Fibroblast of skin of abdomen (primary cell): ENCODE measurements at places on chromosomes 3 and 15.

DNA sequence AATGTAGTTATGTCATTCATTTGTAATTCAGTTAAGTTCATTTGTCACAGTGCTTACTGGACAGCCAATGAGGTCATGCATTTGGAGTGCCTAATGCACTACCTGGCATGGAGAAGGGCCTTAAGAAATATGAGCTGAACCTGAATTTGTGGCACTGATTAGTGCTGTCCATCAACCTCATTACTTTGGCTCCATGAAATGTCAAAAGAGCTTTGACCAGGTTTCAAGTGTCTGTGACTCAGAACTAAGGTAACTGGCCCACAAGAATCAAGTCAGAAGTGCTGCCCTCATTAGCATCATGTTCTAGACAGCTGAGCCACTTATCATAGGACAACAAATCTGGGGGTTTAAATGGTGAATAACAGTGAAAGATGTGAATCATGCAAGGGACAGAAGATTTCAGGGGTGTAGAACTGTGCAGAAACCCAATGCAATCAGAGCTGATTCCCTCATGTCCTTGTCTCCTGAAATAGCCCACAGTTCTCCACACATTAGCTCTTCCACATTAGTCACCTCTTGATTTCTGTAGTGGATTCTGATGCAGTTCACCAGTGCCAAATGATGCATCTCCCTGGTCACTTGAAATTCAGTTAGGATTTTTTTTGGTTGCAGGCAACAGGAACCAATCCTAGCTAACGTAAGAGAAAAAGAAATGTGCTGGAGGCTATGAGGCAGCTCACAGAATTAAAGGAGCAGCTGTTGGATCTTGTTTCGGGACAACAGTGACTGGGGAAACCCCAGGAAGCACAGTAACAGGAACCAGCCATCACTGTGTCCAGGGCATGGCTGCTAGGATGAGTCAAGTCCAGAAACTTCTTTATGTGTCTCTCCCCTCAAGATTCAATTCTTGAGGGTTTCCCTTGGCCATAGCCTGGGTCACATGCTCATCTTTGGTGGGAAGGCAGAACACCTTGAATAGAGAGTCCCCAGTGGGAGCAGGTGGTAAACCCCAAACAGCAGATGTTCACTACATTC is 38.7 kb downstream of the CHST2 start:
- peak; percentile 39 for DNase-seq

DNA sequence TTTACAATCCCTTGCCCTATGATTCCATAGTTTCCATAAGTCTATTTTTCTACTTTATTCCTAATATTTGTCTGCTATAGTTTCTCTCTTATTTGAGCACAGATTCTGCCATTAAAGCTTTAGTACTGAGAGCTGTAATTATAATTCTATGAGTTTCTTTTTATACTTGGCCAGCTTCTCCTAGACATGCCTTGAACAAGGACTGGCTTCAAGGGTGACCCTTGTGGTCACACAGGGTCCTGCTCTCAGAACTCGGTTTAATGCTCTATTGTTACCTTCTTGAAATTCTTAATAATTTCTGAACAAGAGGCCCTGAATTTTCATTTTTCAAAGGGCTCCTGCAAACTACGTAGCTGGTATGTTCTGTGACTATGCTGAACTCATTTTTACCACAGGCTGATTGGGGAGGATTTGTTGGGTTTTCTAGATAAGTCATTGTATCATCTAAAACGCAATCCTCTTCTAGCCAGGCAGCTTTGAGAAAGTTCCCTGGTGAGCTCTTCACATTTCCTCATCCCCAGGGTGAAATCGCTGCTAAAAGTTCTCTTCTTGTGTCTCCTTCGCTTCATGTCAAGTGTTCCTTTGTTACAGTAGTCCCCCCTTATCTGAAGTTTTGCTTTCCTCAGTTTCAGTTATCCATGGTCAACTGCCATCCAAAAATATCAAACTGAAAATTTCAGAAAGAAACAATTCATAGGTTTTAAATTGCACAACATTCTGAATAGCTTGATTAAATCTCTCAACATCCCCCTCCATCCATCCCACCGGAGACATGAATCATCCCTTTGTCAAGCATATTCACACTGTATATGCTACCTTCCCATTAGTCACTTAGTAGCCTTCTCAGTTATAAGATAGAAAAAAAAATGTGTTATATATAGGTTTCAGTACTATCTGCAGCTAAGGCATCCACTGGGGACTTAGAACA is 12.6 kb upstream of the PLCL2 start:
- peak; percentile 63 for DNase-seq

DNA sequence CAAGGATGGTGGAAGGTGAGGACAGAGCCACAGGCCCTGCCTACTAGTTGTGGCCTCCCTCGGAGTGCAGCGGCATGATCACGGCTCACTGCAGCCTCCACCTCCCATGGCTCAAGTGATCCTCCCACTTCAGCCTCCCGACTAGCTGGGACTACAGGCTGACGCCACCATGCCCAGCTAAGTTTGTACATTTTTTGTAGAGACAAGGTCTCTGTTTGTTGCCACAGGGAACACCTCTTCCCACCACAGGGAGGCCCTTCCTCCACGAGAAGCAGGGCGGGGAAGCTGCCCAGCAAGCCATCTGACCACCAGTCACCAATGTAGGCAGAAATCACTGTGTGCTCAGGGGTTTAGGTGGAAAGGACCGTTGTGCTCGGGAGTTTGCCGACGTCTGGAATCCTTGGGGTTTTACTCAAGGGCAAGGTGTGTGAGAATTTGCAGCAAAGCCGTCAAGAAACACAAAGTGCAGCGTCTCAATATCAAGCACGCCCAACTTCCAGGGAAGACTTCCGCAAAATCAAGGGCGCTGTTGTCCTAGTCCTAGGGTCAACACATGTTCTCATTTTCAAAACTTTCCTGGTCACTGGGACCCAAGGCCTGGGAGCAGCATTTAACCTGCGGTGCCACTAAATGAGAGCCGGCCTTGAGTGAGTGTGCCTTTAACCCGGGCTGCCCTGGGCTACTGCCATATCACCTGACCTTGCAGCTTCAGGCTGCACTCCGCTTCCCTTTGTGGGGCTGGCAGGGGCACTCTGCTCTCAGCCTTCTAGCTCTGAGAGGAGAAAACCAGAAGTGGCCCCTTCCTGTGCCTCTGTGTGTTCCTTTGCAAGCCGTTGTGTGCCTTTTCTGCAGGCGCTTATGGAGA is 65.7 kb downstream of the SLC12A8 start:
- DNase-seq: no peak

DNA sequence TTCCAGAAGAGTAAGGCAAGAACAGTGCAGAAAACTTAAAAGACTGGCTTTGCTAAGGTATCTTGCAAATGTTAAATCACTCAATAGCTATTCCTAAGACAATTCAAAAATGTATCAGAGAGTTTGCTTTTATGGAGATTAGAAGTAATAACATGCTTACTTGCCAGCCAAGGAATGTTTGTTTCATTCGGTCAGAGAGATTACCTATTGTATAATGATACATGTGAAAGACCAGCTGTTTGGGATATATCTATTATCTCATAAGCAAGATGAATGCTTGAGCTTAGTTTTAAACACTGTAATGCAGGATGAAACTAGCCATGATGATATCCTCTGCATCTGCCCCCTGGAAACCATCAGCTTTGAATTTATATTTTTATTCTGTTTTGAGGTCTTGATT is 70.7 kb downstream of the MAP2K5 start:
- no peak for DNase-seq

DNA sequence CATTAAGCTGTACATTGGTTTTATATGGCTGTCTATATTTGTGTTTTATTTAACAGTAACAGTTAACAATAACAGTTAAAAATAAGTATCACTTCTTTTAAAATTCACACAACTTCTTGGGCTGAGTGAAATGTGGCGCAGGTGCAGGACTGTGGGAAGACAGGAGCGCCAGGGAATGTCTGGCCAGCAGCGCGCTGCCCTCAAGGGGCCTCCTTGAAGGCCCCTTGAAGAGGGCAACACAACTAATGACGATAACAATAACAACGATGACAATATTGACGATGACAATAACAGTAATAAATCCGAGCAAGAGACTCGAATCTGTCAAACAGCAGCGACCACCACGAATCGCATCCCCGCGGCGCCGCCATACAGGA is 411 bp upstream of the PPP2R3A start:
- DNase-seq: no peak

DNA sequence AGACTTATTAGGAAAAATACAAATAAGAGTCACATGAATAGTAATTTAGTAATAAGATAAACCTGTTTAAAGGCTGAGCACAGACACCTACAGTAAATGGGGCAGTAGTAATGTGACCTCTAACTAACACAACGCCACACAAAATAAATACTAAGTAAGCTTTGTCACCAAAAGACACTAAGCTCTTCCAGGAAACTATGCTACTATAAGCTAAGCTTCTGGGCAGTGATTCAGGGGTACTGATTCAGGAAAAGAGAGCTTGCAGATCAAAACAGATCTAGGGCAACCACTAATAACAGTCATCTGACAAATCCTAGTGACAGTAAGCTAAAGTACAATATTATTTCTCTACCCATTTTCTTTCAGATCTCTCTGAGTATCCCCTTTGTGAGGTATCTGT is 68.8 kb downstream of the PLOD2 start:
- DNase-seq: no peak

GRCh38 chr15:100879464-100880138 is at the start of gene ALDH1A3:
Gene ALDH1A3 (plus strand): TSS chr15:100879831. CDS start chr15:100879908, 77 bp downstream.
- DNase-seq: peak; percentile 58

DNA sequence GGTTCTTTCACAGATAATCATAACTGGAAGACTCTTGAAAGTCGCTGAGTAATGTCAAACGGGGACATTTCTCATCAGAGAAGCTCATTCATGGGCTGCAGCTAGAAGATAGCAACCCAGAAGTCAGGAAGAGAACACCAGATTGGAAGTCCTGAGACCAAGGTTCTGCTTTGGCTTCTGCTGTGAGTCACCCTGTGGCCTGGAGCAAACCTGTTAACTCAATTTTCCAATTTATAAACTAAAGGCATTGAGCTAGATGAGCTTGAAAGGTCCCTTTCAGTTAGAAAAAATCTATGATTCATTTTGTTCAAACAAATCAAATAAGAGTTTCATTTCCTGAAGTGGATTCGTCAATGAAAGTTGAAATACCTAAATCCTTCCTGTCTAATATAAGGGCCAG is 402.2 kb downstream of the EPHB1 start:
- no peak for DNase-seq

- DNase-seq: peak; percentile 8
Observed at GRCh38 chr3:152835601-152836102, 721 bp downstream of the P2RY1 start.

DNA sequence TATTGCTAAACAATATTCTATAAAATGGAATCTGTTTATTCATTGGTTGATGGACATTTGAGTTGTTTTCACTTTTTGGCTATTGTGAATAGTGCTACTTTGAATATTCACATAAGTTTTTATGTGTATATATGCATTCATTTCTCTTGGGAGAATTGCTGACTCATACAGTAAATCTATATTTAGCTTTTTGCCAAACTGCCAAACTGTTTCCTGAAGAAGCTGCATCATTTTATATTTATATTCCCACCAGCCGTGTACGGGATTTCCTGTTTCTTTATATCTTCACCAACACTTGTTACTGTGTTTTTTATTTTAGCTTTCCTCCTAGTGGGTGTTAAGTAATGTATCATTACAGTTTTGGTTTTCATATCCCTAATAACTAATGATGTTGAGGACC is 12.5 kb upstream of the TCAIM start:
- DNase-seq: peak; percentile 4

DNA sequence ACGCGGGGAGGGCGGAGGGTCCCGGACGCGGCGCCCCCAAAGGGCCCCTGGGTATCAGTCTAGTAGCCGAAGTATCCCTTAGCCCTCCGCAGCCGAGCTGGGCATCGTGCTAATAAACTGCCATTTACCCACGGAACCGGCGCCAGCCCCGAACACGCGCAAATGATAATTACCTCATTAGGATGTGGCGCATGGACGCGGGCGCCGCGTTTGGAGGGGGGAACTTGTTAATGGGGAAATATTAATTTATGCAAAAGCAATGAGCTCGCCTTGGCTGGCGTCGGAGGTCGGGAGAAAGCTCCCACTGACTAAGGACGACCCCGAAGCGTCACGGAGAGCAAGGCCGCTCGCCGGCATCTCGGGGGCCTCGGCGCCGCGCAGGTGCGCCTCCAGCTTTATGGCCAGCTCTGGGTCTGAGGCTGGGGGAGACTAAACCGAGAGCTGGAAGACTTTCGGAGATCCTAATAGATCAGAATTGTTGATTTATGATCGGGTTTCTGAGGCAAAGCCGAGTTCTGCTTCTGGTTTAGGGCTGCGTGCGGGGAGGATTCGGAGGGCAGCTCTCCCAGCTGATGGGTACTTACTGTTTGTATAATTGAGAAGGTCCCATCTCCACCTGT is 474 bp upstream of the FEZF2 start:
- DNase-seq: no peak

DNA sequence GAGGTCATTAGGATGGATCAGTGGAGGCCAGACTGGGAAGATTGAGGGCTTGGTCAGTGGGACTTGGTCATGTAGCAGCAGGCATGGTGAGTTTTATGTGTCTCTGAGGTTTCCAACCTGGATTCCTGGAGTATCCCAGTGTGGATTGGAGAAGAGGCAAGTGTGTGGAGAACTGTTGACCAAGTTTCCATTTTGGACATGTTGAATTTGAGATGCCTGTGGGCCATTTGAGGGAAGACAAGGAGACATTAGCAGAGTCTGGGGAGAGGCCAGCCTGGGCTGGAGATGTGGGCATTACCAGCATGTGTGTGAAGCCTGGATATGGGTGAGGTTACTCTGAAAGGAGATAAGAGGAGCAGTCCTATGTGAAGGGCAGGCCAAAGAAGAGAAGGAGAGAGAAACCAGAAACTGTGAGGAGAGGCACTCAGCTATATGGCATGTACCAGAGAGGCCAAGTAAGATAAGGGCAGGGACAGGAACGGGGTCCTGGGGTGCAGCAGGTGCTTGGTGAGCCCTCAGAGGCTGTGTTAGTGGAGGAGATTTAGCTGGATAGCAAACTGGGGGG is 4.3 kb downstream of the SLC25A38 start:
- DNase-seq: no peak

- no peak for DNase-seq
Observed at GRCh38 chr15:29471757-29472156, 202.1 kb upstream of the NSMCE3 start.

DNA sequence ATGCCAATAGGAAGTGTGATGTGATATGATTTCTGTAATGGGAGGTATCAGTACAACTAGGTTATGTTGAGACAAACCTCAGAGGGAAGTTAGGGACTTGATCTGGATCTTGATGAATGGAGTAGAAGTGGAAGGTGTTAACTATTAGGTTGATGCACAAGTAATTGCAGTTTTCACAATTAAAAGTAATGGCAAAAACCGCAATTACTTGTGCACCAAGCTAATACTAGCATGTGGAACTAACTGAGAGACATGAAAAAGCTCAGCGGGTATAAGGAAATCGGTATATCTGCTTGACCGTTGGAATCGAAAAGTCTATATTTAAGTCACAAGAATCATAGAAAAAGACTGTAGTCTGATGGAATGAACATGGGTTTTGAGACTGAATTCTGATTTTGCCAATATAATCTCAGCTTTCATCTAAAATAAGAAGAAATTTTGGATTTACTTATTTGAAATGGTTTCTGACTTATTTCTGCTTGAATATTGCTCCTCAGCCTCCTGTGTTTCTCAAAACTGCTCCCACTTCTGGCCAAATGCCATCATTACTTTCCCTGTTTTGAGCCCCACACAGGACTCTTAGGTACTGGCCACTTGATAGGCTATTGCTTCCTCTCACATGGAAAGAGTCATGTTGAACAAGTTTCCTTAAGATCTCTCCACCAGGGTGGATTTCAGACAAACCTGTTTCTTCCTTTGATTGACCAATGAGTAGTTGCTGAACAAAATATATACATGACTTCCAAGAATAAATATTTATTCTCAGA is 271.5 kb upstream of the COL8A1 start:
- DNase-seq: no peak
